ENCODE measurements at places on chromosomes 12 and 14.

GRCh38 chr14:97138801-97139200 is 341.6 kb downstream of the VRK1 start:
- no peak for DNase-seq
- H3K4me3 ChIP-seq, result no peak overlapping the region
- no peaks in the 10 kb centered on the region for H3K4me1 ChIP-seq

DNA sequence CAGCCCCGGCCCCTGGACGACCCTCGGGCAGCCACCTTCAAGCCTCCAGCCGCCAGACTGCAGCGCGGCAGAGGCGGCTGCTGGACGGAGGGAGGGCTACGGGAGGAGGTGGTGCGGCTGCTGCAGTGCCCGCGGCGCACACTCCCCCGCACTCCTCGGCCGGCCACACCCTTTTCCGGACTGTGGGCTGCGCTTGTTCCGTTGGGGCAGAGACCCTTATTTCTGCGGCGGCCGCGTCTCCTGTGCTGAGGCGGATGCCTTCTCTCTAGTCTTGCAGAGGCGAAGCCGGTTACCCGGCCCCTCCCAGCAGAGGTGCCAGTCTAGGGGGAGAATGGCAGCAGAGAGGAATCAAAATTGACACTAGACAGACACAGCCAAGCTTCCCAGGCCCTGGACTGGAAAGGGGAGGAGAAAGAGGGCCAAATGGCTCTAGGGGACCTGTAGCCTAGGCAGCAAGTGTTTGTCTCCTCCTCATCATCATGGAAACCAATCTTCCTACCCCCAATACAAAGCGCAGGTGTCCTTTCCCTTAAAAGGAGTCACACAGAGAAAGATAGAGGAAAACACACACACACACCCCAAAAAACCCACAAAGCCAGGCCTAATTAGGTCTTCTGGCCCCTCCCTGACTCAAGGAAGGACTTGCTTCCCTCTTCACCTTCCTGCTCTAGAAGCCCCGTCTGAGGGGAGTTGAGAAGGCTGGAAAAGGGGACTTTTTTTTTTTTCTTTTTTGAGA is 1.3 kb downstream of the ESYT1 start:
- peaks cover 32% of the 10 kb centered on the region for H3K4me1 ChIP-seq
- DNase-seq, result peak; percentile 46
- H3K4me3 ChIP-seq, result peak overlapping the region; percentile 93
- no peaks in the 10 kb centered on the region for H3K27me3 ChIP-seq

DNA sequence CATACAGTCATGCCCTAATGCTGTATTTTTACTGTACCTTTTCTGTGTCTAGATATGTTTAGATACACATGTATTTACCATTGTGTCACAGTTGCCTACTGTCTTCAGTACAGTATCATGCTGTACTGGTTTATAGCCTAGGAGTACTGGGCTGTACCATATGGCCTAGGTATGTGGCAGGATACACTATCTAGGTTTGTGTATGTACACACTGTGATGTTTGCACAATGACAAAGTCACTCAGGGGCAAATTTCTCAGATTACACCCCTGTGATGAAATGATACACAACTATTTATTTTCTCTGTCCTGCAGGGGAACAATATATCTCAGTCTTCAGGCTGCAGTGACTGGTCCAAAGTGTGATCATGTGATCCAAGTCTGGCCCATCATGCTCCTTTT is 1076.1 kb downstream of the VRK1 start:
- H3K27ac ChIP-seq, result no peak overlapping the region
- no peaks in the 10 kb centered on the region for H3K36me3 ChIP-seq
- H3K4me3 ChIP-seq, result no peak overlapping the region
- H3K27me3 ChIP-seq, result peaks cover 2% of the 10 kb centered on the region

DNA sequence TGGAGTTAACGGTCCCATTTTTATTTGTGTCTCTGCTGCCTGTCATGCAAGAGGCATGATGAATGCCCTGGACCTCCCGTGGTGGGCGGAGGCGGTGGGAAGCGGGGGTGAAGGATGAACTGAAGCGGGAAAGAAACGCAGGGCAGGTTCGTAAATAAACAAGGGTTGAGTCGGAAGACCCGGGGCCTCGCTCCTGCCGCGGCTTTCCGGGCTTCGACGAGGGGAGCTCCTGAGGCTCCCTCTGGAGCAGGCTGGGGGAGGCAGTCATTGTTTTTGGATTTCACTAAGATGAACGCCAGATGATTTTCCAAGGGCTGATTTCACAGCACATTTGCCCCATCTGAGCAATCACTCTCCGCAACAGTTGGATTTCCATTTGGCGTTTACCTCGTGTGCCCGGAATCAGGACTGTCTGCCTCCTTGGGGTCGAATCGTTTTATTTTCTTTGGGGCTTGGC is 130.2 kb downstream of the SLC38A6 start:
- peaks cover 2% of the 10 kb centered on the region for H3K27me3 ChIP-seq
- no peak overlapping the region for H3K4me3 ChIP-seq
- no peak for DNase-seq
- H3K27ac ChIP-seq, result no peak overlapping the region
- H3K36me3 ChIP-seq, result peaks cover 7% of the 10 kb centered on the region

- H3K36me3 ChIP-seq, result peaks cover 1% of the 10 kb centered on the region
- peak overlapping the region; percentile 90 for H3K27ac ChIP-seq
- peaks cover 15% of the 10 kb centered on the region for H3K27me3 ChIP-seq
- H3K4me1 ChIP-seq, result peaks cover 32% of the 10 kb centered on the region
- DNase-seq, result peak; percentile 45
- peak overlapping the region; percentile 92 for H3K4me3 ChIP-seq
Measured at GRCh38 chr12:26831951-26832821, 808 bp downstream of the ITPR2 start.

- H3K27me3 ChIP-seq, result no peaks in the 10 kb centered on the region
- H3K36me3 ChIP-seq, result peaks cover 13% of the 10 kb centered on the region
- no peak overlapping the region for H3K27ac ChIP-seq
- no peak for DNase-seq
- H3K4me1 ChIP-seq, result no peaks in the 10 kb centered on the region
Measured at GRCh38 chr14:99699085-99699760, 15.1 kb downstream of the CYP46A1 start.

DNA sequence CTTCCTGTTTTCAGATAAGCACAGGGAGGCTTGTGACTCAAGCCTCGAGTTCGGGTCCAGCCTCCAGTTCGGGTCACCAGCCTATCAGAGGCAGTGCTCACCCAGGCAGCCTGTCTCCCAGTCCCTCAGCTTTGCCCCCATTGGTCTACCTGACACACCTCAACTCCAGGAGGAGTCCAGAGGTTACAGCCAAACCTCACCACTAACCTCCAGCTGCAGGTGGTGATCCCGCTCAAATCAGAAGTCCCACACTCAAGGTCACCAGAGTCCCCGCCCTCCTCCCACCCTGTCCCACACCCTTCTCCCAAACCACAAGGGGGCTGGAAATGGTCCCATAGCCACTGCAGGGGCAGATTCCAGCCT is 42.1 kb downstream of the KDM2B start:
- H3K4me1 ChIP-seq, result peaks cover 16% of the 10 kb centered on the region
- H3K4me3 ChIP-seq, result peak overlapping the region; percentile 78
- no peaks in the 10 kb centered on the region for H3K27me3 ChIP-seq
- H3K36me3 ChIP-seq, result peaks cover 2% of the 10 kb centered on the region
- peak overlapping the region; percentile 94 for H3K27ac ChIP-seq

DNA sequence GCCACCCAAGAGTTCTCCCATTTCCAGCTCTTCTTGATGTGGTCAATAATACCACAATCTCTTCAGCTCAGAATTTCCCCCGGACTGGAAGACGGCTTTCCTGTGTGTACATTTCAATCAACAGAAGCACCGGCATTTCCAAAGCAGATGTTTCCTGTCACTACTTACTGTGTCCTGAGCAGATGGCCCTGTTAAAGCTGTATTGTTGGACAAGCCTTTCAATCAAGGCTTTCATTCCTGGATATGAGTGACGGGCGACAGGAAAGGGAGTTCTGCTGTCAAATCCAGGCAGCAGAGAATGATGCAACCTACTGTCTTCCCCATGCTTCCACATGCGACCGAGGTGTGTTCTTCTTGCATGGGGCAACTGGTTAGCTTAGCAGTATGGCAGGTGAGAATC is 76.4 kb upstream of the CCDC60 start:
- DNase-seq, result no peak
- H3K36me3 ChIP-seq, result peaks cover 7% of the 10 kb centered on the region
- H3K4me3 ChIP-seq, result no peak overlapping the region
- peaks cover 5% of the 10 kb centered on the region for H3K27me3 ChIP-seq

All from progenitor cell of endocrine pancreas (in vitro differentiated cells).